SK-MEL-5 (cell line): ENCODE measurements at places on chromosomes 16 and 17.

DNA sequence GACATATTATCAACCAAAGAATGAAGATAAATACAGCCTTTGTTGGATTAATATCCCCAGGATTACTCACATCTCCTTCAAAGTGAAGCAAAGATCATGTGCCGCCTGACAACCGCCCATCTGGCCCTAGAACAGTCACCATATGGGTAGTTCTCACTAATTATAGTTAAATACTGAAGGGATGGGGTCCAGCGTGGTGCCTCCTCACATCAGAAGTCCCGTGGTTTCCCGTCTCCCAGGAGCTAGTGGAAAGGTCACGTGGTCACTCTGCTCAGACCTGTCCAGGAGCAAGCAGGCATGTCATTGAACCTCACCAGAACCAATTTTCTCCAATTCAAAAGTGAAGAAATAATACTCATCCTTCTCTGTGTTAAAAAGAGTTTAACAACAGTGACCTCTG lies 434.5 kb downstream of the SHISA9 start:
- DNase-seq: no peak

DNA sequence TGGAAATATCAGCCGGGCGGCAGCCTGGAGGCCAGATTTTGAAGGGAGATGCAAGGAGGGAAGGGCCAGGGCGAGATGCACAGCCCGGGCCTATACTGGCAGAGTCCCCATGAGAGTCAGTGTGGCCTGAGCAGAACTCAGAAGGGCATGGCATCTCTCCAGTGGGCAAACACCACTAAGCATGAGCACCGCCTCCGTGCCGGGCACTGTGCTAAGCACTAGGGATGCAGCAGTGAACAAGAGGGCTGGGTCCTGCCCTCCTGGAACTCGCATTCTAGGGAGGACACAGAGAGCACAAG lies 33.5 kb downstream of the TK2 start:
- no peak for DNase-seq

- DNase-seq: no peak
Measured at GRCh38 chr16:73217654-73218053, 169.7 kb upstream of the ZFHX3 start.

DNA sequence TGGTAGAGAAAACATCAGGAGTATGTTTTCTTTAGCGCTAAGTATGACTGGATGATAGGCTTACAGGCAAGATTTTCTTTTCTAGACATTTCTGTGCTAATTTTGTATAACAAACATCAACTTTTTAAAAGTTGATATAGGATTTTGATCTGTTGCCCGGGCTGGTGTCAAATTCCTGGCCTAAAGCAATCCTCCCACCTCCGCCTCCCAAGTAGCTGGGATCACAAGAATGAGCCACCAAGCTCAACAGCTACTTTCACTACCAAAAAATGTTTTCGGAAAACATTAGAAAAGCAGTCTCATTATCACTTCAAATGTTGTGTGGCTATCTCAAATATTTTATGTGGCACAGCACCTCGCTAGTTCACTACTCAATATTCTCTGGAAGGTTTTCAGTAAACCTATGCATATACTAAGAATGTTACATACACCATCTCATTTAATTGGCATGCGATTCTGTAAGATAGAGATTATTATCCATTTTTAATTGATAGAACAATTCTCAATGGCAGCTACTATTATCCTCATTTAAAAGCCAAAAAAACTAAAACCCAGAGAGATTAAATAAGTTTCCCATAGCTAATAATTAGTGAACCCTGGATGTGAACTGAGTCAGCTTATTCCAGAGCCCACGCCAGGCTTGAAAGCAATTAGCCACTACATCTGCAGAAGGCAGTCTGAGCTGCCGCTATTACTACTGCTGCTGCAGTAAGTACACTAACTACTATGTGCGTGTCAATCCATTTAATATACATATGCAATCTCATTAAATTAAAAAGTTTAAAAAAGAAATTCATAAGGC lies 41.7 kb downstream of the CREBBP start:
- no peak for DNase-seq

- DNase-seq: no peak
Measured at GRCh38 chr16:66699898-66700297, 3.4 kb upstream of the CMTM4 start.

DNA sequence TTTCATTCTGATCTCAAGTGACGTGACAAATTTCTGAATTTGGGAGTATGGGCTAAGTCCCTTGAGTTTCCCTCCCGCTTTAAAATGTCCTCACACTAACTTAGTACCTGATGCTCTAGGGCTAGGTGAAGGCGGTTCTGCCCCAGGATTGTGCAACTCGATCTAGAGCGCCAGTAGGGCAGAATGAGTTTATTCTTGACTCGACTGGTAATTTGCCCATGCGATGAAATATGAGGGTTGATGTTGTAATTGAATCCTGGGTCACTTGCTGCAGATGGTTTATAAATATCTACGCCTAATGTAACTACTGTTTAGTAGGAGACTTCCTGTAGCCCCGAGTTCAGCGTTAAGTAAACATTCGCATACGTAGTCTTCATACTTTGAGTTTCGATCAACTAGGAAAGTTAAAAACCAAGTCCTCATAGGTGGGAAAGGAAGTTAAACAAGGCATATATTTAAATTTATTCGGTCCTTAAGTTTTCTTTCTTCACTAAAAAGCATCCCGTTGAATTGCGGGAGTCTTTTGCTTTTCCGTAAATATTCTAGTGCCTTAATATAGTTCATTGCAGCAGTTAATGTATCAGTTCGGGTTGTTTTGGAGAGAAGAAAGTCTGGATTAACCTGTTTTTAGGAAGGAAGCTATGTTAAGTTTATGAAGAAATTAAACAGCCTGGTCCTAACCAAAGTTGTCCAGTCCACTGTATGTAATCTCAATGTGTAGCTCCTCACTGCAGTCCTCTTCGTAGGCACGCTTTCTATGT lies 1.6 kb downstream of the CTCF start:
- DNase-seq: peak; percentile 17

DNA sequence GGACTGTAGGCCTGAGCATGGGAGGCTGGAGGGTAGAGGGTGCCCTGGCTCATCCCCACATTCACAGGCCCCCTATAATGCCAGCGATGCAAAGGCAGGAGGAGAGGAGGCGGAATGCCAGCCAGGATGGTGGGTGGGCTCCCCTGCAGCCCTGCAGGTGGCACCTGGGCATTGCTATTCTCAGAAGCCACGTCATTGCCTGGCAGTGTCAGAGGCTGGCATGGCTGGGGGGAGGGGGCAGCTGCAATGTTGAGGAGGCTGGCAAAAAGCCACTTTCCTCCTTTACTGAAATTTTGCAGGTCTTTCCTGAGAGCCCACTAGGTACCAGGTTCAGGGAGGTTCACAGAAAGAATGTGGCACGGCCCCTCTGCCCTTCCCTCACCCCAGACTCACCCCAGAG lies 36.2 kb downstream of the RAB11FIP4 start:
- no peak for DNase-seq

- no peak for DNase-seq
Measured at GRCh38 chr17:76670020-76670717, 26.6 kb upstream of the ST6GALNAC1 start.

- no peak for DNase-seq
Measured at GRCh38 chr17:81082177-81083073, 47.5 kb downstream of the BAIAP2 start.

DNA sequence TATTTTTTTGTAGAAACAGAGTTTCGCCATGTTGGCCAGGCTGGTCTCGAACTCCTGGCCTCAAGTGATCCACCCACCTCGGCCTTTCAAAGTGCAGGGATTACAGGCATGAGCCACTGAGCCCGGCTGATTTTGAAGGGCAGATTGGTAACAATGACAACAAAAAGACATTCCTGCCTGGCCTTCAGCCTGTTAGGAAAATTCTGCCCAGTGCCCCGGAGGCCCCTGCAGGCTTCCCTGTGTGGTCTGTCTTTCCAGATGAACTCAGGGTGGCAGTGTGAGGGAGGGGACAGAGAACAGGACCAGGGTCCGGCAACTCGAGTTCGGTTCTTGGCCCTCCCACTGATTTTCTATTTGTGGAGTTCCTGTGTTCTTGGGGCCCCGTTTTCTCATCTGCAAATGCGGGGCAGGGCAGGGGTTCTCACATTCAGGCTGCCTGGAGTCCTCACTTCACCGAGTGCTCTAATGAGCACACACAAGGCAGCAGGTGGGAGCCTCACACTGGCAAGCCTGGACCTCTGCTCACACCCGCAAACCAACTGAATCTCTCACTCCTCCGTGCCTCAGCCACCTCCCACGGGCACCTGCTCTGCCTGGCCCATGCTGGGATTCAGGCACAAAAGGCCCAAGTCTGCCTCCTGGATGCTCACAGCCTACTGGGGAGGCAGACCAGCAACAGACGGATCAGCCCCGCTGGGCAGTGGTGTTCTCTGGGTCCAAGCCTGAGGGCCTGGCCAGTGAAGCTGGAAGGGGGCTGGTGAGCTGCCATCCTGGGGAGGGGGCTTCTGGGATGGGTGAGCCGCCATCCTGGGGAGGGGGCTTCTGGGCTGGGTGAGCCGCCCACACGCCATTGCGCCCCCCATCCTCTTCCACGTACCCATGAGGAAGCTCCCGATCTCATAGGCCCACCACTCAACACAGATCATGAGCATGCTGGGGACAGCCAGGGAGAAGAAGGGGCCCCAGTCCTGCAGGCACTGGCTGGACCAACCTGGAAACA lies 10.3 kb downstream of the SLC47A2 start:
- DNase-seq: no peak

- no peak for DNase-seq
Measured at GRCh38 chr17:16971458-16972338, at the start of gene TNFRSF13B. Gene TNFRSF13B, minus strand, starts transcription at chr17:16972118. Its CDS starts 43 bp downstream, at chr17:16972075.

DNA sequence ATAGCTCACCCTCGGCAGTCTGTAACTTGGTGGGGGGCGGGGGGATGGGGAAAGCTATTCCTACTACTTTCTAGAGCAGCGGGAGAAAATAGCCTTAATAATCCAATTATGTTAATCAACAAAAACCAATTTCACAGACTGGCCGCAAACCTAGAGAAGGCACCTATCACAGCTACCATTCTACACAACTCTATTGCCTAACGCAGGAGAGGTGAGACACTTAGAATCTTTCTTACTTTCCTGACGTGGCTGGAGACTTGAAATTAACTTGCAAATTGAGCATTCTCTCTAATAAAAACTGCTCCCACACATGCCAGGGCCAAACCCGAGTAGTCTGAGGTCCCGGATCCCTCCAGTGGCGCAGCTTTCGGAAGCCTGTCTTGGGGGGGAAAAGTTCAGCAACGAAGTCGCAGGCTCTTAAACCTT lies 794 bp downstream of the SMG6 start:
- DNase-seq: no peak

DNA sequence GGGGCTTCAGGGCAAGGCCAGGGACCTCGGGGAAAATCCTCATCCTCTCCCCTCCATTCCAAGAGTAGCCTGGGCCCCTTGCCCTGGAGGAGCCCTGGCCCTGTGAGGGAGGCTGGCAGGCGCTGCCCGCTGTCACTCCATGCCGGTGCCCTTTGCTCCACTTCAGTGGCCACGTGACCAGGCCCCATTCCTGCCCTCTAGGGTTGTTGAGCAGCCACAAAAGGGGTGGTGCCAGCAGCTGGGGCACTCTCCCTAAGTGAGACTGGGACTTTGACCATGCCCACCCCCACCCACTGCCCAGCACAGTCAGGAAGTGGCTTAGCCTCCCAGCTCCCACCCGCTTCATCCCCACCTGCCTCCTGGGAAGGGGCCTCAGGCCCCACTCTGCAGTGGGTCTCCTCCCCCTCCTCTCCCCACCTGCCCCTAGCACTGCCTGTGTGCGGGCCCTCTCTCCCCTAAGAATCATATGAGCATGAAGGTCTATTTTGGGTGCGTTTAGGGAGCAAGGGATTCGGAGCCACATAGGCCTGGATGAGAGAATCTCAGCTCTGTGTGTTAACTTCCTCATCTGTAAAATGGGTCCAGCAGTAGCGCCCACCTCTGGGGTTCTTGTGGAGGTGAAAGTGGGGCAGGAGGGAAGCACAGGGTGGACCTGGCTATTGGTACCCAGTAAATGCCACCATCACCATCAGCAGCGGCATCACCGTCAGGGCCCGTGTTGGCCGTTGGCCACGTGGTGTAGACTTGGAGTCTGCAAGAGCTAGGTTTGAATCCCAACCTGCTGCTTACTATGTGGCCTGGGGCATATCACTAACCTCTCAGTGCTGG lies 7.2 kb downstream of the PDK2 start:
- DNase-seq: no peak

GRCh38 chr17:66829386-66829864 lies 5.5 kb upstream of the CACNG5 start:
- DNase-seq: peak; percentile 56

DNA sequence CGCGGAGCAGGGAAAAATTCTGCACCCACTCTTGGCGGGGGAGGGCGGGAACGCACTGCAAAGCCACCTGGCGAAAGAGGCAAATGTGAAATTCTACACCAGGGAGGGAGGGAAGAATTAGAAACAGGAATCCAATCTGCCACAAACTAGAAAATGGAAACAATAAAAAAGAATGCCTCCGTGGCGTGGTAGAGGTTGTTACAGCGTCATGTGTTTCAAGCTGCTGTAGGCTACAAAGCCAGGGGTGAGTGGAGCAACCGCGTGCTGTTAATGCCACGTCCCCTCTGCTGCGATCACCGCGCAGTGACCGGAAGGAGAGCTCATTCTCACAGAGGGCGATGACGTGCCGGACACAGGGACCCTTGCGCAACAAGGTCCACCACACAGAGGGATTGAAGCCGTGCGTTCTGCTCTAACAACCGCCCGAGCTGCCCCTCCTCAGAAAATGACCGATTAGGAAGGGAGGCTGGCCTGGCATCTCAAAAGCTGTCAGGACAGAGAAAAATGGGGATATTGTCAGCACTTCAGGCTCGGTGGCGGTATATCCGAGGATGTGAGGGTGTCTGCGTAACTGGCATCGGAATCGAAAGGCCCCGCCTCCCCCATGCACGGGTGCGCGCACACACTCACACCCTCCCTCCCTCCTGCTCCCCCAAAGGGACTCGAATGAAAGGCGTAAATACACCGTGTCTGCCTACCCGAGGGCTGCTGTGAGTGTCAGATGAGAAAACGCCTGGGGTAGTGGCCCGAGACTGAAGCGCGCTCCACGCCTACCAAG lies 70.8 kb upstream of the TNRC6C start:
- DNase-seq: peak; percentile 57

GRCh38 chr16:4624827-4625559 lies 367 bp downstream of the MGRN1 start:
- DNase-seq: peak; percentile 23

GRCh38 chr16:88614818-88615580 lies 23.4 kb upstream of the IL17C start:
- DNase-seq: no peak

- no peak for DNase-seq
Measured at GRCh38 chr17:40556884-40557414, 8.3 kb downstream of the CCR7 start.
